Activated naive CD4-positive, alpha-beta T cell treated with Interleukin-2 at 50 U/mL for 16 hours (primary cell): ENCODE measurements at places on chromosomes 7 and 10.

DNA sequence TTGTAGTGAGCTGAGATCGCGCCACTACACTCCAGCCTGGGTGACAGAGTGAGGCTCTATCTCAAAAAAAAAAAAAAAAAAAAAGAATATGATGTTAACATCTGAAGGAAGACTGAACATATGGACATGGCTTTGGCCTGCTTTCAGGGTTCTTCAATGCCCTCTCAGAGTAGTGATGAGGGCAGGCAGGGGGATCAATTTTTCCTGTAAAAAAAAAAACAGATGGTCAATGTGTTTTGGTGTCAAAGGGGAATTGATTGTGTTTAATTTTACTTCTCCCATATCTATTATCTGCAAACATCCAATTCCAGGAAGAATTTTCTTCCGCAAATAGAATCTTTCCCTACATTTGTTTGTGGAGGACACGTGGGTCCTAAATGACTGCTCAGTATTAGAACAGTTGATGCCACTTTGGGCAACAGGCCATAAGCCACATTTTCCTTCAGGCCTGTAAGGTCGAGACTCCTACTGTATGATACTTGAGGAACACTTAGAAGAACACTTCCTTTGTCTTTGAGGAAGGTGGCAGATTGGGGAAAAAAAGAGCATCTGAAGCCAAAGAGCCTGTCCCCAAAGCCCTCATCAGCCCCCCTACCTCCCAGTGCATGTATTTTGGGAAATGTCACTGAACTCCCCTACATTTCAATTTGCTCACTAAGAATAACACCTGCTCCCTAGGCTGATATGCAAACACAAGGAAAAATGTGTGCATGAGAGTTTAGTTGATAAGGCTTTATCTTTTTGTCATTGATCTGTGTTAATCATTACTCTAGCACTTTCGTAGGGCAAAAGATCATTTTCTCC, 28.3 kb downstream of the MGAM2 start:
- no peak for DNase-seq

- DNase-seq, result no peak
Observed at GRCh38 chr7:123641901-123642300, 13.8 kb upstream of the LMOD2 start.

- DNase-seq, result peak; percentile 56
Observed at GRCh38 chr10:97427571-97428179, 1.7 kb downstream of the PGAM1 start.

DNA sequence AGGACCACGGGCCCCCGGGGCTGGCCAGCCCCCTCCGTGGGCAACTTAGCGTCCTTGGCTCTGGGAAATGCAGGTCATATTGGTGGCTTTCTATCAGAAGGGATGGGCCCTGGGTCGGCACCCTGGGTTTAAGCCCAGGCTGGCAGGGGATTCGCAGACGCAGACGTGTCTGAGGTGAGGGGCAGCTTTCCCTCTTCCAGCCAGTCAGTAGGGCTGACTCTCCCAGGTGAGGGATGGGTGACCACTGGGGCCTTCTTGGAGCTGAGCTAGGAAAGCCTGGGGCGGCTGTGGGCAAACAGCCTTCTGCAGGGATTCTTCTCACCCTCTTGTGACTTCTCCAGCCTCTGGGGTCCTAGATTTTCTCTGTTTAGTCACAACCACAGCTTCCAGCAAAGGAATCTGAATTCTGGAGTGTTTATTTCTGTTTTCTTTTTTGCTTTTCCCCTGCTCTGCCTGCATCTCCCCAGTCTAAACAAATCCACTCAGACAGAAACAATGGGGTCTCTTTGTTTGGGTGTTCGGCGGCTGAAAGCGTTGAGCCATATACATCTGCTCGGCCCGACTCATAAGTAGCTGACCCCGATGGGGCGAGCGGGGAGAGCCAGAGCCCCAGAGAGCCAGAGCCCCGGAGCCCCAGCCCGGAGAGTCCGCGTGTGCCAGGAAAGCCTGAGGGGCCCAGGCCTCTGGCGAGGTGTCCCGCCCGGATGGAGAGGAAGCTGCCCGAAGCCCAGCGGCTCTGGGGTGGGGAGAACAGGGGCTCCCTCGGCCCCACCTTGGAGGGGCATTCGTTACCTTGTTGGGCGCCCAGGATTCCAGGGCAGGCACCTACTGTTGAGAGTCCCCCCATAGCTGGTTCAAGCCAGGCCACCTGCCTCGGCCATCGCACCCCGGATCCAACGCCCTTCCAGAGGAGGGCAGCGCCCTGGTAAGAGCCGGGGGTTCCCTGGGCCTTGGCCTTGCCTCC, 2.0 kb downstream of the MNX1 start:
- DNase-seq, result no peak

DNA sequence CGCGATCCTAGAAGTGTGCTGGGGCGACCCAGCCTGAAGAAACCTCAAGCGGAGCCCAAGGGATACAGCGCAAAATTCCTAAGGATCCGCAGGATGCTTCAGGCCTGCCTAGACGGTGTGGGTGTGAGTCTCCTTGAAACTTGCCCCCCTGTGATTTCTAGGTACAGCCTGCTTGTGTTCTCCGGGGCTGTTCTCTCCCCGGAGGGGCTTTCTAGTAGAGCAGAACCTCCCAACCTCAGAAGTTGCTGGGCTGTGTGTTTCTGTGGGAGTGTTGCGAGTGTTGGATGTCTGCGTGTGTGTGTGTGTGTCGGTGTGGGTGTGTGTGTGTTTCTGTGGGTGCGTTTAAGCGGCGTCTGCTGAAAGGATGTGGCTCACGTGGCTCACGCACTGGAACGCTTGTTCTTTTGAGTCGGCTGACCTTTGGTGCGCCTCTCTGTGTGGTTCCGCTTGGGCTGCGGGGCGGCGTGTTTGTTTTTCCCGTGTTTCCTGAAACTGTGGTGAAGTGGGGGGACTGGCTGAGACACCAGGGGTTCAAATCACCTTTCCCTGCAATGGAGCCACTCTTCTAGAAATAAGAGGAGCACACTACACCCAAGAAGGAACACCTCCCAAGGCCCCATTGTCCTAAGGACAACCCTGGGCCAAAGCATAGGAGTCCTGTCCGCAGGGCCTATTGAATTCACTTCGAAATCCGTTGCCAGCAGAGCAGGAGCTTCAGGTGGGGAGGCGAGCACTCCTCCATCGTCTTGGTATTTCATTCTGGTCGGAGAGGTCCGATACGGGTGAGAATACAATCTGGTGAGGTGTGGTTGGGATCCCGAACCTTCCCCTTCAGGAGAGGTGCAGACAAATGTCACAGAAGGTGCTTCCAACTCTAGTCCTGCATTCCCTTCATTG, 25.1 kb upstream of the ZNF273 start:
- no peak for DNase-seq

DNA sequence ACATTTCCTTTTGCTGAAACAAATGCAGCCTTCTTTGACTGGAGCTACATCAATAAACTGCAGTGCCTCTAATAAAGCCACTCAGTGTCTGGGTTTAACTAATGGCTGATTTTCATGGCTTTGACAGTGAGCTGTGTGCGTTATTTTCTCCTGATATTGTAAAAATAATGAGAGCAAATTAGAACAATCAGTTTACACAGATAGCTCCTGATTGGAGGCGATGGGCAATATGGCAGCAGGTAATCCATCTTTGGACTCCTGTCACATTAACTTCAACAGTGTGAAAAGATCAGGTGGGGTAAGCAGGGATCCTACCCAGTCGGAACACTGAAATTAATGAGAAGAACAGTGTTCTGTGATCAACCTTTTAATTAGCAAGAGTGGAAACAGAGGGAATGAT, 100.7 kb downstream of the POLL start:
- no peak for DNase-seq

DNA sequence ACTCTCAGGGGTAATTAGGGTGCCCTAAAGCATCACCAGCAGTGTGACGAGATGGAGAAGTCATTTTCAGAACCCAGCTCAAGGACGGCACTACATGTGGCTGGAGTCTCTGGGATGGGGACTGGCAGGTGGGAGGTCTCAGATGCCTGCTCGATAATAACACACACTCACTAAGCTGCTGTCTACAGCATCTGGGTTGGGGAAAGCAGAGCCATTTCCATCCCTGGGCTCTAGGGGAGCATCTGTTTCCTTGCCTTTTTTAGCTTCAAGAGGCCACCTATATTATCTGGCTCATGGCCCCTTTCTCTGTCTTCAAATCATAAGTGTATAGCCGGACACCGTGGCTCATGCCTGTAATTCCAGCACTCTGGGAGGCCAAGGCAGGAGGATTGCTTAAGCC, 79.6 kb downstream of the SH3PXD2A start:
- no peak for DNase-seq

- no peak for DNase-seq
Observed at GRCh38 chr10:124529661-124530214, 68.1 kb downstream of the LHPP start.

- no peak for DNase-seq
Observed at GRCh38 chr7:6020371-6021286, 10.5 kb upstream of the ANKRD61 start.

GRCh38 chr7:1676550-1677078, 6.5 kb downstream of the ELFN1 start:
- no peak for DNase-seq

DNA sequence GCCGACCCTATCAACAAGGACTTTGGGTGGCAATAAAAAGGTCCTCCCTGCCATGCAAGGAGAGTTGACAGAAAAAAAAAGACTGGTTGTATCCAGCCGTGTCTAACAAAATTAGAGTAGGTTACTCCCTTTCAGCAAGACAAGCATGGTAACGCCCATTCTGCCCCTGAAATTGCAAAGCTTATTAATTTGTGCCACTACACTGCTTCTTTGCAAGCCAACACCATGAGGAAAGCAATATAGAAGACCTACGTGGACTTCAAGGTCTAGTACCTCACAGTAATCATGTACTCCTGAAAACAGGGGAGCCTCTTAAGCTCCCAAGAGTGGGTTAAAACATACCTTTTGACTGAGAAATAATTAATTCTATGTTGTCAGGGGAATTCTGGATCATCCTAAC, 90.3 kb downstream of the FRMPD2 start:
- no peak for DNase-seq

GRCh38 chr10:52959810-52960209, 187.2 kb upstream of the MBL2 start:
- DNase-seq, result no peak

- no peak for DNase-seq
Observed at GRCh38 chr7:146670532-146670931, 553.9 kb downstream of the CNTNAP2 start.

- no peak for DNase-seq
Observed at GRCh38 chr10:23155169-23155568, 36.9 kb upstream of the PTF1A start.

DNA sequence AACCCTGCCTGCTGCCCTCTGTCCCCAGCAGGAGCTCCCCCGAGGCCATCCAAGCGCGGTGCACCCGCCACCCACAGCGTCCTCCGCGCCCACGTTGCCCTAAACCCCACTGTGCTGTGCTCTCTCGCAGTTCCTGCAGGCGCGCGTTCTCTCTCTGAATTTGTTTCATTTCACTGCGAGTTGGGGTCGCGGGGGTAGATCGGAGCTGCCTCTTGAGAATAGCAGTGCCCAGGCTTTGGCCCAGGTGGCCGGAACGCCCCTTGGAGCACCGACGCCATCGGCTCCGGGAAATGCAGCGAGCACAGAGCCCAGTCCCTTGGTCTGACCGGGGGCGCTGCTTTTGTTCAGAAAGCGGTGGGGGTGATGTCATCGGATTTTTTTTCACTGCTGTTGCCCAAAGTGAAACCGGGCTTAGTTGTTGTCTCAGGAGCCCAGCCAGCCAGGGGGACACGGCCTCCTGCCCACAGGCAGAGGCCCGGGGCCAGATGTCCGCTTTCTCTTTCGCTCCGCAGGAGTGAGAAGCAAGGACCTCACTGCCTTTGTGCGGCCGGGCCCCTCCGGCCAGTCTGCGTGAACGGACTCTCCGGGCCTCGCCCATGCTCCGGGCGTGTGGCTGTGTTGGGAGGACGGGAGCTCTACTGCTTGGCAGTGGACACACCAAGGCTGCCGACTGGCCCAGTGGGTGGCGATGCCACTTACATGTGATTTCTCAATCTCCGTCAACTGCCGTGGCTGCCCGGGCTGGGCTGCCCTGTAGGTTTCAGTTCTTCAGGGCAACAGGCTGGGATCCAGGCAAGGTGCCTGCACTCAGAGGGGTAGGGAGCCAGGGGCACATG, 43.1 kb downstream of the FOXK1 start:
- peak; percentile 24 for DNase-seq

GRCh38 chr7:85025312-85025756, 161.5 kb downstream of the SEMA3D start:
- no peak for DNase-seq

DNA sequence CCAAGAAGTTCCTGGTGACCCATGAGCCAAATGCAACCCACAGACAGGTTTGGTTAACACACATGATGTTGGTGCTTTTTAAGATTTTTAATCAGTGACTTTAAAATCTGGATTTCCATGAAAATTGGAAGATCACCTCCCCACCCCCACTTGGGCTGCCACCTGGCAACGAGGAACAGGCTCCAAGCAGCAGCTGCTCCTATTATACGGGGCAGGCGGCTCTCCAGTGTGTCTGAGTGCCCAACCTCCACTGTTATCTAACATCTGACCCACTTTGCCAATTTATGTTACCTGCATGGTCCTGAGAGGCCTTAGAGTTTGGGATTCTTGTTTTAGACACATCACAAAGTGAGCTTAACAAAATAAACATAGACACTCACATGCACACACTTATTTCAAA, 56.4 kb downstream of the SGMS1 start:
- DNase-seq, result no peak

DNA sequence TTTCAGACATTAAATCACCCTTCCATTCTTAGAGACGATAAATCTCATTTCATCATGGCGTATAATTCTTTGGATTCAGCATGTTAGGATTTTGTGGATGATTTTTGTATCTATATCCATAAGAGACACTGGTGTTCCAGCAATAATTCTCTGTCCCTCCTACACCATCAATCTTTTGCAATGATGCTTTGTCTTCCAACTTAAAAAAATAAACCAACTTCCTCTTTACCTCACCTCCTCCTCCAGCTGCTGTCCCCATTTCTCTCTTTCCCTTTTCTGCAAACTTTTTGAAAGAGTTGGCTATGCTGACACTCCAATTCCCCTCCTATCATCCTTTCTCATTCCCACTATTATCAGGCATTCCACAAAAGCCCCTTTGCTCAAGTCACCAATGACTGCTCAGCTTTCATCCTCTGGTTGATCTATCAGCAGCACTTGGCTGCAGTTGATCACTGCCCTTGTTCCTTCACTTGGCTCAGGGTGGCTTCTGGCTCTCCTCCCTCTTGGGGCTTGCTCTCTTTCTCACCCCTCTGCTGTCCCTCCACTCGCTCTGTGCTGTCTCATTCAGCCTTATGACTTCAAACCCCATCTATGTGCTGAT, 130.0 kb downstream of the ARHGAP22 start:
- DNase-seq, result no peak
